ENCODE measurements at places on chromosomes 6 and 20.

GRCh38 chr20:32986331-32986966, 17.8 kb downstream of the SUN5 start:
- no peak for DNase-seq

GRCh38 chr6:162618448-162619002, 109.0 kb downstream of the PRKN start:
- no peak for DNase-seq

GRCh38 chr20:63507083-63507743, 8.3 kb upstream of the EEF1A2 start:
- no peak for DNase-seq

DNA sequence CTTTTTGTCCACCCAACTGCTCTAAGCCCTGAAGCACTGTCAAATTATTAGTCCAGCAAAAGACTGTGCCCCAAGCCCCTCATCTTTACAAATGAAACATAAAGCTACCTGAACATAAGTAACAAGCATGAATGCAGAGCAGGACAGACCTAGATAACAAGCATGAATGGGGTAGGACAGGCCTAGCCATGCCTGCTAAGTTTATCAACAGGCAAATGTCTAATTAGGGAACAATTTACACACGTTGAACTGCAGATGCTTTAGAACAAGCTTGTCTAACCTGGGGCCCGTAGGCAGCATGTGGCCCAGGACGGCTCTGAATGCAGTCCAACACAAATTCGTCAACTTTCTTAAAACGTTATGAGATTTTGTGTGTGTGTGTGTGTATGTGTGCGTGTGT, 13.6 kb downstream of the FBXO30 start:
- DNase-seq: no peak

GRCh38 chr6:160028487-160029275, 59.8 kb downstream of the IGF2R start:
- DNase-seq: no peak

DNA sequence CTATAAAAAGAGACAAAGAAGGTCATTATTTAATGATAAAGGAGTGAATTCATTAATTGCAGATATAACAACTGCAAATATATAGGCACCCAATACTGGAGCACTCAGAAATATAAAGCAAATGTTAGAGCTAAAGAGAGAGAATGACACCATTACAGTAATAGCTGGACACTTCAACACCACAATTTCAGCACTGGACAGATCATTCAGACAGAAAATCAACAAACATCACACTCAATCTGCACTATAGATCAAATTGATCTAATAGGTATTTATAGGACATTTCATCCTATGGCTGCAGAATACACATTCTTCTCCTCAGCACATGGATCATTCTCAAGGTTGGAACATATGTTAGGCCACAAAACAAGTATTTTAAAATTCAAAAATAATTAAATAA, 72.7 kb downstream of the MAP7 start:
- DNase-seq: no peak

- no peak for DNase-seq
Observed at GRCh38 chr6:39240155-39240757, 11.0 kb upstream of the KCNK5 start.

GRCh38 chr6:106899697-106900096, 74.8 kb downstream of the CD24 start:
- DNase-seq: no peak

GRCh38 chr6:34723203-34723602, 26.6 kb upstream of the ILRUN start:
- no peak for DNase-seq

- DNase-seq: no peak
Observed at GRCh38 chr20:61668065-61668650, 397.5 kb downstream of the TAF4 start.

DNA sequence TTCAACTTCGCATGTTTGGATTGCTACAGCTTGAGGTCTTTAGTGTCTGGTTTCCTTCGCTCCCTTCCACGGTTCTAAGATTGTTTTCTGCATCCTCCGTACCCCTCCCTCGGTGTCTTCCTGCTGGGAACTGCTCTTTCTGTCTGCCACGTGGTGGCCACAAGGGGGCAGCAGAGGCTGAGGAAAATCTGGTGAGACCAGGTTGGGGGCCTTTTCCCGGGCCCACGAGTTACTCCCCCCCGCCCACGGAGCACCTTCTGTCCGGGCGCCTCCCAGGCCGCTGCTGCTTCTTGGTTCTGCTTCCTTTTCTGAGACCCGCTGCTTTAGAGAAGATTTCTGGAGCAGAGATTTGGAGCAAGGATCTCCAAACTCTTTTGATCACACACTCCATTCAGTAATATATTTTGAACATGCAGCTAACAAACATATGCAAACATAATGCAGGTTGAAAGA, 21.1 kb upstream of the NOTCH4 start:
- DNase-seq: peak; percentile 65

DNA sequence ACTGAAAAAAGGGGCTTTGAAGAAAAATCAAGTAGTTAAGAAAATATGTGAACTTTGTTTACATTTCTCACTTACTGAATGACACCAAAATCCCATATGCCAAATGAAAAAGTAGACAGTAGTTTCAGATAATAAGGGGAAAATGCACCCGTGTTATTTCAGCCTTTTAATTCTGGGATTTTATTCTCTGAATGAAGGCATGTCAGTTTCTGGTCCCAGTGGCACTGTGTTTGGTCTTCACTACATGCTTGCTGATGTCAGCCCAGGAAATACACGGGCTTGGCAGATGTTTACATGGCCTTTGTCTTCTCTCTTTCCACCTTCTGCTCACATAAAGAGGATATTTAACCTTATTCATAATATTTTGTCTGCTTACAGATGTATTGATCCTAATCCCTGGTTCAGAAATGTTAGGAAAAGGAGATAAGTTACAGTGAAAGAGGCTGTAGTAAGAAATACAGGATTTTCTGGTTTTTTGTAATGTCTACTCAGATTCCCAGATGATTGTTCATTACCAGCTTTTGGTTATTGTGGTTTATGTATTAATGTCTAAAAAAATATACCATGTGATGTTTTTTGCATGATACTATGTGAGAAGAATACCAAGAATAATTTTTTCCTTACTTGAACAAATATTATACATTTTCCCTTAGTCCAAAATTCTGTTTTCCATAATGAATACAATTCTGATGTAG, 27.7 kb downstream of the DSE start:
- no peak for DNase-seq

GRCh38 chr6:44842616-44843015, 455.1 kb downstream of the CDC5L start:
- no peak for DNase-seq

GRCh38 chr6:158662954-158663624, 13.2 kb downstream of the SYTL3 start:
- peak; percentile 33 for DNase-seq

GRCh38 chr6:169371344-169372127, 117.9 kb upstream of the THBS2 start:
- no peak for DNase-seq

- DNase-seq: no peak
Observed at GRCh38 chr6:126113261-126113660, 126.9 kb downstream of the TRMT11 start.

DNA sequence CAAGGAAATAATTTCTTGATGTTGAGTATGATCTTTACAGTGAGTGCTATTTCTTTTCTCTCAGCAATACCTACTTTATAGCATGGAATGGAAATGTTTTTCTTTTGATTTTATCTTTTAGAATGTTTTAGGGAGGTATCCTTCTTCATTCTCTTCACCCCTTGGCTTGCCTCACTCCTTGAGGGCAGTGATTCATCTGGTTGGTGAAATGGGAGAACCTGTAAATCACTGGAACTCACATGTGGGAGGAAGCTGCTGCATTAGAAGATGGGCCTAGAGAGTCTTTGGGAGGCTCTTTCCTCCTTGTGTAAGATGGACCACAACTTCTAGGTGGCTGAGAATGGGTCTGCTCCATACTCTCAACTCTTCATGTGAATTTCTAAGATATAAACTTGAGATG, 244.8 kb upstream of the SYNCRIP start:
- DNase-seq: no peak

GRCh38 chr6:110543106-110543505, 66.7 kb upstream of the SLC22A16 start:
- no peak for DNase-seq

GRCh38 chr6:126293891-126294524, 45.9 kb upstream of the CENPW start:
- DNase-seq: no peak

GRCh38 chr20:51042657-51043247, 19.8 kb upstream of the KCNG1 start:
- DNase-seq: no peak

GRCh38 chr6:24775520-24776058, 852 bp downstream of the GMNN start:
- DNase-seq: no peak

DNA sequence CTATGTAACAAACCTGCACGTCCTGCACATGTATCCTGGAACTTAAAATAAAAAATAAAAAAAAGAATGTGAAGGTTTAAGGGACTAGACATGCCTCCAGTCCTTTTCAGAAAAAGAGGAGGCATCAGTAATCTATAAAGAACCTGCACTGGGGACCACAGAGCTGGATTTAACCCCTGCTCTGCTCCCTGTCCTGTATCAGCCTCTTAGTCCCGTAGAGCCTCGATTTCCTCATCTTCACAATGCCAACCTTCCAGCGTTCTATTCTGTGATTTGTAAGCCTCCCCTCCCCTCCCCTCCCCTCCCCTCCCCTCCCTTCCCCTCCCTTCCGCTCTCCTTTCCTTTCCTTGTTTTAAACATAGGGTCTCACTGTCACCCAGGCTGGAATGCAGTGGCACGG, 31.1 kb upstream of the TMEM181 start:
- no peak for DNase-seq

DNA sequence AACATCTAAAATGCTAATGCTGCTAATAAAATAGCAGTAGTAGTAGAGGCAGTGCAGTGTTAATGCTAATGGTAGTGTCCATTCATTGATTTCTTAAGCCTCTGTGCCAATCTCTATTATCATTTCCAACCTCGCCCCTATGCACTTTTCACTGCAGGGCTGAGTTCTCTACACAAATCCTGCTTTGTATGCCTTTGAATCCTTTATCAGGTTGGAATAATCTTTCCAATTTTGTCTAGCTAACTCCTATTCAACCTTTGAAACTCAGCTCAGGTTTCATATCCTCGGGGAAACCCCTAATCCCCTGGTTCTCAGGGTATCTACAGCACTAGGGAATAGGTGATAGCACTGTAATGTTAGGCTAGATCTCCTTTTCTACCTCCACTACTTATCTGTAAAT, 284.0 kb upstream of the RUNX2 start:
- DNase-seq: no peak

- no peak for DNase-seq
Observed at GRCh38 chr6:75154973-75155372, 50.9 kb downstream of the COL12A1 start.

DNA sequence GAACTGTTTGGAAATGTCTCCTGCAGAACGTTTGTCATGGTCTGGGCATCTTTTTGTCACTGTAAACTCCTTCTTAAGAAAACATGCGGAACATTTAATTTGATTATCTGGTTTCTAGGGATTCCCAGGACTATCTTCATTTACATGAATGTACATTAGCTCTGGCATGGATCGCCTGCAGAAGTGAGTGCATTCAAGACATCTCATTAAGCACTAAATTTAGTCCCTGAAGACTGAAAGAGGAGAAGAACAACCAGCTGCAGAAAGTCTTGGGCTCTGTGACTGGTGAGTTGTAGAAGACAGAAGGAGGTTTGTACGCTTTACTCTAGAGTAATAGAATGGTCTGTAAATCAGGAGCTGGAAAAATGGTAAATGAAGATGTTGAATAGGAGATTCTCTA, 540.7 kb downstream of the BCKDHB start:
- DNase-seq: no peak

- DNase-seq: no peak
Observed at GRCh38 chr20:9025011-9025410, 43.9 kb upstream of the PLCB4 start.

DNA sequence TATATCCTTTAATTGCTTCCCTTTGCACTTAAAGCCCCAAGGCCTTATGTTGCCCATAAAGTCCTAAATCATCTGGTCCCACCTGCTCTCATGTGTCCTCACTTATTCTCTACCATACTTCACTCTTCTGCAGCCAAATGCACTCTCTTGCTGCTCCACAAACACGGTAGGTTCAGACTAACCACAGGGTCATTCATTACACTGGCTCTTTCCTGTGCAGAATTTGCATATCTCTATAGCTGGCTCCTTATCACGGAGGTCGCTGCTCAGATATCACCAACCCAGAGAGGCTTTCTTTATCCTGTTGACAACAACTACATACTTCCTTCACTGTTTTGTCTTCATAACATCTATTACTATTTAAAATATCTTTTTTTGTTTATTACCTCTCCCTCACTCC, 86.8 kb downstream of the MOXD1 start:
- no peak for DNase-seq

DNA sequence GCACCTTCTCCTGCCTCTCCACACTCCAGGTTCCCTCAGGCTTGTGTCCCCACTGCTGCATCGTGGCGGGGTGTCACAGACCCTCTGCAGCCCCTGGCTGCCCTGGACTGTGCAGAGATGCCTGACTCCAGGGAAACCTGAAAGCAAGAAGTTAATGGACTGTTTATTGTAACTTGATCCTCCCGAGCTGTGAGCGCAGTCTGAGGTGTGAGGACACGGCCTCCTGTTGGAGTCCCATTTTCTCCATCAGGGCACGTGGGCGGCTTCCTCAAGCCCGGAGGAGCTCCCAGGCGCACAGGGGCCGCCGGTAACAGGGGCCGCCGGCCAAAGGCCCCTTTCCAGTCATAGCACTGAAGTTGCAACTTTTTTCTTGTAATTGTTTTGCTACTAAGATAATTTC, 16.9 kb downstream of the RBM38 start:
- DNase-seq: no peak

GRCh38 chr6:128439627-128440026, 80.8 kb downstream of the PTPRK start:
- DNase-seq: no peak

Data from naive thymus-derived CD8-positive, alpha-beta T cell (primary cell).